Activated effector memory CD4-positive, alpha-beta T cell treated with anti-CD3 and anti-CD28 coated beads, Interleukin-2, amount 50 U/mL, for 16 hours (primary cell): ENCODE measurements at places on chromosomes 2 and 18.

GRCh38 chr18:31738460-31739407 lies 21.9 kb downstream of the SLC25A52 start:
- no peak for DNase-seq

DNA sequence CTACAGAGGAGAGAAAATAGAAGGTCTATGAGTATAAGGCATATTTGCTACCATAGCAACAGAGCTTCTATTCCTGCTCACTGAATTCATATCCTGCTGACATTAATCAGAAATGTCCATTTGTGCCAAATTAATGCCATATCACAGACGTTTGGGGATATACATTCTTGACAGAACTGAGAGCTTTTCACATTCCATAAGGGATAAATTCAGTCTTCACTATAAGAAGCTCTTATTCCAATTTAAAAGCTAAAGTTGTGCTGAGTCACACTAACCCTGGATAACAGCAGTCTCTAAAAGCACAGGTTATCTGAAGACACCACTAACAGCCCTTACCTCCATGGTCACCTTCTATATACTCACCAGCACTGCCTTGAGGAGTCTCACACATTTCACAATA lies 178.1 kb downstream of the RAB3GAP1 start:
- no peak for DNase-seq

- no peak for DNase-seq
Observed at GRCh38 chr2:73870084-73870483, 22.7 kb upstream of the ACTG2 start.

GRCh38 chr2:145927131-145927950 lies 1407.4 kb upstream of the ZEB2 start:
- DNase-seq: no peak

DNA sequence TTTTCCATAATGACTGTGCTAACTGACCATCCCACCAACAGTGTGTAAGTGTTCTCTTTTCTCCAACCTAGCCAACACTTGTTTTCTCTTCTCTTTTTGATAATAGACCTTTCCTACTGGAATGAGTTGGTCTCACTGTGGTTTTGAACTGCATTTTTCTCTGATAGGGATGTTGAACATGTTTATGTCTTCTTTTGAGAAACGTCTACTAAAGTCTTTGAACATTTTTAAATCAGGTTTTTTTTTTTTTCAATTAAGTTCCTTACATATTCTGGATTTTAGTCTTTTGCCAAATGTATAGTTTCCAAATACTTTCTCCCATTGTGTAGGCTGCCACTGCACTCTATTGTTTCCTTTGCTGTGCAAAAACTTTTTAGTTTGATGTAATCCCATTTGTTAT lies 405.5 kb upstream of the FIGN start:
- DNase-seq: no peak

GRCh38 chr18:12838178-12838634 lies 45.8 kb downstream of the PTPN2 start:
- no peak for DNase-seq

DNA sequence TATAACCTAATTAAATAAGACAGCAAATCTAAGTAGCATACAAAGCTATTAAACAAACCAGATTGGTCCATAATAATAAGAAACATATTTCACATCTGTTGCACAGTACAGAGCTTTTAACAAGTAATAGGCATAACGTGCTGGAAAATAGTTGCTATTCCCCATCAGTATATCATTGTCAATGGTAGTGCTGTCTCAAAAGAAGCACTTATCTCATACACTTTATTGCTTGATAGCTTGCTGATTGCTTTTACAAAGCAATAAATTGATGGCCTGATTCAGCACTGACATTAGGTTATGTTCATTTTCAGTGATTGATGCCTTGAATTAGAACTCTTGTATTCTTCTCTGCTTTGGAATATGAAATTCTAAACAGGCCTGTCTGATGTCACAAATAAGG lies 641.7 kb downstream of the CBLN2 start:
- no peak for DNase-seq

DNA sequence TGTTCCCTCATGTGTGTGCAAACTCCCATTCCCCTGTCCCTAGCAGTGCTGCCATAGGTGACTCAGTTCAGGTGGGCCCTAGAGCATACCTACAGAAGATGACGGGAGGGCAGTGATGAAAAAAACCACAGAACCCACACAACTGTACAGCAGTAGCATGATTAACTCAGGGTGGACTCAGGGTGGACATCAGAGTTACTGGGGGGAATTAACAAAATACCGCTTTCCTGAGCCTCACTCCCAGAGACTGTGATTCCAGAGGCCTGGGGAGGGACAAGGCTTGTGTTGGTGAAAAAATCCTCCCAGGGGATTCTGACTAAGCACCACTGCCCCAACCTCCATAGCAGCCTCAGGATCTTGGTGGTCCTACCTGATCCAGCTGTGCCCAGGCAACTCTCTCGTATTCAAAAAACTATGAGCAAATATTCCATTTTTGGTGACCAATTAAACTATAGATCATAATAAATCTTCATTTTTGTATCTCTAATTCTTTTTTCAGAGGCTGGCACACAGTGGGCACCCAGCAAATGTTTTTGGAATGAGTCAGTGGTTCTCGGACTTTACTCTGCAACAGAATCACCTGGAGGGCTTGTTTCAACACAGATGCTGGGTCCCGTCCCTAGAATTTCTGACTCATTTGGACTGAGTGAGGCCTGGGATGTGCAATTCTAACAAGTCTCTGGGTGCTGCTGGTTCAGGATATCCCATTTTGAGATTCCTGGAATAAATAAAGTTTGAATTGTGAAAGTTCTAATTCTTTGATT lies 84.1 kb upstream of the NABP1 start:
- no peak for DNase-seq

DNA sequence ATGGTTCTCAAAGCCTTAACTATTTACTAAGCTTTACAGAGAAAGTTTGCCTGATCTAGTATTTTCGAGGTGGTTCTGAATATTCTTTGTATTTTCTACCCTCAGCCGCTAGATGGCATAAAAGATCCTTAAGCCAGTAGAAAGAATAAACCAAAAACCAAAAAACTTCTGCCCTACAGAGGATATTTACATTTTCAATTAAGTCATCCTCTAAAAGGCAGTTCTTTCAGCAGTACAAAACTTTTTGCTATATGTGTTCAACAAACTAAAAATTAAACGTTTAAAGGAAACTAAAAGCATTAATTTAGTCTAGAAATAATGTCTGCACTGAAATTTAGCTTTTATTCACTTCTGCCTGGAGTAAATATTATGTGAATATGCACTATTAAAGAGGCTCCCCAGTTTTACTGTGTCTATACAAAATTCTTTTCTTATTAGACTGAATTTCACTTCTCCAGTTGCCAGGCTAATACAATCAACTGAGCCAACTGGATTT lies 297.5 kb downstream of the PIEZO2 start:
- DNase-seq: no peak

- DNase-seq: no peak
Observed at GRCh38 chr18:76502551-76502950, 7.5 kb upstream of the ZNF516 start.

- no peak for DNase-seq
Observed at GRCh38 chr2:24871852-24872333, 48.1 kb downstream of the ADCY3 start.

GRCh38 chr2:122414902-122415301 lies 659.5 kb downstream of the TSN start:
- no peak for DNase-seq

- peak; percentile 59 for DNase-seq
Observed at GRCh38 chr2:30239986-30240752, 8.8 kb downstream of the LBH start.

DNA sequence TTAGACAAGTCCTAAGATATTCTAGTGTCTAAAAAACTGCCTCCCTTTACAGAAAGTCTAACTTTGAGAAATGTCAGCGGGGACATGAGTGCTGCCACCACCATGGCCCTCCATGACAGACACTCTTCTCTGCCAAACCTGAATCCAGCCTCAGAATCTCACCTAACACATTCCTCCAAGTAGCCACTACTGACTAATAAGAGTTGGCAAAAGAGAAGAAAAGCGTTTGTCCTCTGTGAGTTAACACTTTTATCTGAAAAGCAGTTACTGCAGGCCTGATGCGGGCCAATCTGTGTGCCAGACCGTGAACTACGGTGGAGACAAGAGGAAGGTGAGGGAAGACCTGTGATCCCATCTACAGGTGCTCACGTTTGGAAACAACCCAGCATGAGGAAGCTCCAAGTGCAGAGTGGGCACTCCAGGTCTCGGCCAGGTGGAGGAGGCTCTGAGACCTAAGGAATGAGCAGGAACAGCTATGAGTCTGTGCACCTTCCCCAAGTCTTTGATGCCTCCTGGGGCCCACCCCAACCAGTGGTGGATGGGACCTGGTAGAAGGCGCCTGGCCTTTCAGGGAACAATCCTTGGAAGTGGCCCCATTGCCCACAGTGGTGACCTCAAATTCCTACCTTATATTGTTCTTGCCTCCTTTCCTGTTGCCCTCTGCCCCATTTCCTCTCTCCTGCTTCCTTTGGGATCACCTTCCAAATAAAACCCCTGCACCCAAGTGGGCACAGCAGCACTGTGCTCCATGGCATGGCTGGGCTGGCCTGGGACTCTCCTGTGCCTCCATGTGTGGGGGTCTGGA lies 91.6 kb downstream of the BIN1 start:
- DNase-seq: no peak

DNA sequence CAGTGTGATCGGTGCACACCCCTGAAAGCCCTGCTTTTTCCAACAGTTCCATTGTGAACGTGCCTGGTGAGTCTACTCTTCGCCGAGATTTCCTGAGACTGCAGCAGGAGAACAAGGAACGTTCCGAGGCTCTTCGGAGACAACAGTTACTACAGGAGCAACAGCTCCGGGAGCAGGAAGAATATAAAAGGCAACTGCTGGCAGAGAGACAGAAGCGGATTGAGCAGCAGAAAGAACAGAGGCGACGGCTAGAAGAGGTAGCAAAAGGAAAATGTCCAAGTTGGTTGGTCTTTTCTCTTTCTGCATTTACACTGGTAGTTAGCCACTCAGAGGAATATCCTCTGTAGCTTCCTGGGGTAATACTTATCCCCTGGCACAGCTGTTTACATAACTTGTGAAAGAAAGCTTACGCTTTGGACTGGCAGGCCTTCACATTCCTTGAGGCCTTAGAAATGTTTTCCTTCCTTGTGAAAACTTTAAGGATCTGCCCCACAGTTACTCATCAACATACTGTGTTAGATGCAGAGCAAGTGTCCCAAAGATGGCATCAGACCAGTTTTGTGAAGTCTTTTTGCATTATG lies 146.6 kb downstream of the MAP4K4 start:
- no peak for DNase-seq

DNA sequence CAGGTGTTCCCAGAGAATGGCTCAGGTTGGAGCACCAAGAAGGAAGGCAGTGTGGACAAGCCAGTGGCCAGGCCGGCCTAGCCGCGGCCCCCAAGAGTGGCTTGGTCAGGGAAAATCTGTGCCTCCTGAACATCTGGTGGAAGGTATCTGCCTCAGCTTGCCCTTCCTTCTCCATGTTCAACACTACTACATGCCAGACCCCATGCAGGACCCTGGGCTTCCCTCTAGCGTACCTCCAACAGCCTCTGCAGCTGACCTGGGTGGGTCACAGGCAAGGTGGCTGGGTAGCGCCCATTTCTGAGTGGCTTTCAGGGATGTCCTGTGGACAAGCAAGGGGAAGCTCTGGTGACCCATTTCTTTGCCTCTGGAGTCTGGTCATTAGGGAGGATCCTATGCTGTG lies 7.7 kb downstream of the WNT10A start:
- DNase-seq: peak; percentile 53

- peak; percentile 16 for DNase-seq
Observed at GRCh38 chr2:24907116-24907515, 12.9 kb downstream of the ADCY3 start.

DNA sequence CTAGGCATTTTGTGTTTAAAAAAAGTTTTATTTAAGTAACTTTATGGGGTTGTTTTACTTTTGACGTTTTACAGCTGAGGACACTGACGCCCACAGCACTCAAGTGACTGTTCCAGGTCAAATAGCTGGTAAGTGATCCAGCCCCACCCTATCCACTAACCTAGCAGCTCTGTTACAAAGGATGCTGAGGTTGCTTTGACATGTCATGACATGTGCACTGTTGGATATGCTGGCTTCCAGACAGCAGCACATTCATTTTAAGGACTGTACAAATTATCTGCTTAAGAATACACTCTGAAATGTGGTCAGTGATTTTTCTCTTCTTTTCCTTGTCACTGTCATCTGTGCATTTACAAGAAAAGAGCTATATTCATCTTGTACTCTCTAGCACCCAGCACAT lies 417.5 kb downstream of the ZEB2 start:
- DNase-seq: no peak

DNA sequence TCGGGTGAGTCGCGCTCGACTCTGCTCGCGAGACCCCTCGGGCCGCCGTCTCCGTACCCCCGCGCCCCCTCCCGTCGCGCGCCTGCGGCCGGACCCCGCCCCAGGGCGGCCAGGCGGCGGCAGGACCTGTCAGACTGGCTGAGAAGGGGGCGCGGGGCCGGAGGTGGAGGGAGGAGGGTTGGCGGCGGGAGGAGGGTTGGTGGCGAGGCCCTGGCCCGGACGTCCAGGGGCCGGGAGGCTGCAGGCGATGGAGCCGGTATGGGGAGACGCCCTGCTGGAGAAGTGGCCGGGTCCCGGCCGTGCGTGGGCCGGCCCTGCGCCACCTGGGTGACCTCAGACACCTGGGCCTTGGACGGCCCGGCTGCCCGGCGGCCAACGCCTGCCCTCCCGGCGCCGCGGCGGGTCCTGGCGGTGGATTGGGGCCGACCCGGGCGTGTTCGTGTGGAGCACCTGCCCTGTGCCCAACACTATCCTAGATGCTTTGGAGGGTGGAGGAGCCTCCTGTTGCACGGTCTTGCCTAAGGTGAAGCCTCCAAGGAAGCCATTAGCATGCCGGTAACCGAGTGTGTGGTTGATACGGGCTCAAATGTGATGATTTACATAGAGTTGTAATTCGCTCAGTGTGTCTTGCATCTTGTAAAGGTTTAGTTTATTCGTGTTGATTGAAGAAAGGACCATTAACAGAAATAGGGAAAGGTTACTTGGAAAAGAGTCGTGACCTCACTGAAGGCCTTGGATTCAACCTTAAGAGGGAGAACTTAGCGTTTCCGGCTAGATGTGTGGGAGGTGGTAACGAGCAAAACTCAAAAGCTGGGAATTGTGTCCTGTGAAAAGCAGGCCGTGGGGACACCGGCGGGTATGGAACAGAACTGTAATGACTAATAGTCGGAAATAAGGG lies 550 bp downstream of the MYL12B start:
- peak; percentile 76 for DNase-seq

- no peak for DNase-seq
Observed at GRCh38 chr2:22536133-22536532, 848.8 kb upstream of the KLHL29 start.

- no peak for DNase-seq
Observed at GRCh38 chr2:18915227-18915626, 325.9 kb upstream of the NT5C1B start.

DNA sequence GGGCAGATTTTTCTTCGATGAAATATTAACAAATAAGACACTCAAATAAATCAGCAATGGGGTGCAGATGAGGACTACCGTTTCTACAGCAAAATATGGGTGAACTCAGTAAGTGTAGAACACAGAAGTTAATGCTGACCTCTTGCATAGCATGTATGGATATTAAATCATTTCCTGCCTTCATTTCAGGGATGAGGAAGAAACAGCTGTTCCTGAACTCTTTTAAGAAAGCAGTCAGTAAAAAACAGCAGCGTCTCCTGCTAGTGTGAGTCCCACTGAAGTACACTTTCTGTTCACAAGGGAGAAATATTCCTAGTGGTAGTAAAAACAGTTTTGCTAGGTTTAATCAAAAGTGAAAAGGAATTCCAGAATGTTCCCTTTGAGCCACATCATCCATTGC lies 379.0 kb downstream of the ZEB2 start:
- DNase-seq: no peak

- DNase-seq: no peak
Observed at GRCh38 chr2:5995832-5996231, 303.6 kb downstream of the SOX11 start.

- no peak for DNase-seq
Observed at GRCh38 chr2:160892204-160892603, 268.0 kb upstream of the TANK start.
